Activated CD8-positive, alpha-beta T cell treated with anti-CD3 and anti-CD28 coated beads, Interleukin-2, amount 10 ng/mL, durations not matched to agents 7 days and 5 days (primary cell): ENCODE measurements at places on chromosomes 7 and 10. TPM values are rescaled to one million over a fixed set of nuclear protein-coding genes. Genes with fewer than 3 reads are reported as not detected.

DNA sequence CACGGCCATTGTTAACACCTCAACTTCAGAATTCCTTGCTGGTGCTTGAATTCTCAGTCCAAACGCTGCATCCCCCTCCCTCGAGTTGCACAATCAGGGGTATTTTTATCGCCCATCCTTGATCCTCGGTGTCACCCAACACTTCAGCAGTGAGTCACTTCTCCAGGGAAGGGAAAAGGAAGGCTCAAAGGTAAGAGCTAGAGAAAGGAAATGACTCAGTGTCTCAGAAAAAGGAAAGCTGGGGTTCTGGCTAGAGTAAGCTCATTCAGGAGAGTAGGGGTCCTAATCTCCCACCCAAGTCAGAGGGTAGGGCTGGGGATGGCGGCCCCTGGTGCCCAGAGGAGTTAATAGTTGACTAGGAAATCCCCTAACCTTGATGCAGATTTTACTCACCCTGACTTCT, 39.8 kb upstream of the TRIM8 start:
- no peak for DNase-seq

DNA sequence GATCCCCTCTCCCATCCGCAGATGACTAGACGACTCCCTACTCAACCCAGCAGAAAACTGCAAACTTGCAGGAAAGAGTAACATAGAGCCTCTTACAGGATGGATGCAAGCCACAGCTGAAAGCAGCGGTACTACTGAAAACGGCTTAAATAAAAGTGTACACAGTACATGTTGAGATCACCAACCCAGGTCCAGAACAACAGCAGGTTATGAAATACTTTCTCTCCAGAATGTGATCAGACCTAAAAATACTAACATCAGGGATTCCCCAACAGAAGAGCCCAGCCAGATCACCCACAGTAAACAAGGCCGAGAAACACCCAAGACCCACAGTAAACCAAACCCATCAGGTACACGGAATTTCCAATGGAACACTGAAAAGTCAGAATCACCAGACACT, 13.2 kb downstream of the ATE1 start:
- DNase-seq: no peak

- no peak for DNase-seq
These were observed 110.1 kb downstream of the INHBA start for GRCh38 chr7:41592794-41593193.

The ZNF467 gene
- total RNA-seq: 0.11 TPM

The GARS1 gene
- total RNA-seq: 185 TPM
